Myometrial cell (primary cell): ENCODE measurements at places on chromosomes 5 and 9. TPM values are rescaled to one million over a fixed set of nuclear protein-coding genes. Genes with fewer than 3 reads are reported as not detected.

Gene ZNF883
- total RNA-seq: 1.7 and 3.7 TPM in 2 replicates

Gene SIT1
- total RNA-seq: not detected in 2 replicates

Gene RUSC2
- total RNA-seq: 23.6 and 26.2 TPM in 2 replicates

Gene PCDHB4
- not detected in 2 replicates for total RNA-seq
